ENCODE measurements at places on chromosomes 2 and 18.

- DNase-seq: no peak
Observed at GRCh38 chr2:232634206-232635150, 1.1 kb downstream of the EFHD1 start.

DNA sequence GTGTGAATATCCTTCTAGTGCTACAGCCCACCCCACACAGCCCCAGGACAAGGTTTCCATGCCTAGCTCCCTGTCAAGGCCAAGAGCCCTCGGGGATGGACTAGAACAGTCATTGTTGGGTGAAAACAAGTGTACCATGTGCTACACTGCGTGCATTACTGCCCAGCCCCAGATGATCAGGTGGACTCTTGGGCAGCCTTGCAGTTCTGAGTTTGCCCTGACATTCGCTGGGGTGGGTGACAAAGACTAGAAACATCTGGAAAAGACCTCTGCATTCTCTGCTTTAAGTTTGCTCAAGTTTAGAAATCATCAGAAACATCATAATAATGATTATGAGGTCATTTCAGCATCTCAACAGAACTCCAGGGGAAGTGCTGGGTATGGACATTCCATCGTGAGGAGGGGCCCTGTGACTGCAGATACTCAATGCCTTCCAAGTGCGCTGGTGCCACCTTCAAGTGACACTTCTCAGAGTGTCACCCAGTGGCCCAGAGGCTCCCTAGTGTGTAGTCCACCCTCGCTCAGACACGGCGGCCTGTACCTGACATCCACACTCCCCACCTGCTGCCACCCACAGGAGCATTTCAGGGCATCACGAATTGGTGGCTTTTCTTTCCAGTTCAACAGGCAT is 5.3 kb upstream of the PXDN start:
- DNase-seq: no peak

GRCh38 chr2:25483607-25484266 is 142.0 kb upstream of the DNMT3A start:
- DNase-seq: peak; percentile 88

DNA sequence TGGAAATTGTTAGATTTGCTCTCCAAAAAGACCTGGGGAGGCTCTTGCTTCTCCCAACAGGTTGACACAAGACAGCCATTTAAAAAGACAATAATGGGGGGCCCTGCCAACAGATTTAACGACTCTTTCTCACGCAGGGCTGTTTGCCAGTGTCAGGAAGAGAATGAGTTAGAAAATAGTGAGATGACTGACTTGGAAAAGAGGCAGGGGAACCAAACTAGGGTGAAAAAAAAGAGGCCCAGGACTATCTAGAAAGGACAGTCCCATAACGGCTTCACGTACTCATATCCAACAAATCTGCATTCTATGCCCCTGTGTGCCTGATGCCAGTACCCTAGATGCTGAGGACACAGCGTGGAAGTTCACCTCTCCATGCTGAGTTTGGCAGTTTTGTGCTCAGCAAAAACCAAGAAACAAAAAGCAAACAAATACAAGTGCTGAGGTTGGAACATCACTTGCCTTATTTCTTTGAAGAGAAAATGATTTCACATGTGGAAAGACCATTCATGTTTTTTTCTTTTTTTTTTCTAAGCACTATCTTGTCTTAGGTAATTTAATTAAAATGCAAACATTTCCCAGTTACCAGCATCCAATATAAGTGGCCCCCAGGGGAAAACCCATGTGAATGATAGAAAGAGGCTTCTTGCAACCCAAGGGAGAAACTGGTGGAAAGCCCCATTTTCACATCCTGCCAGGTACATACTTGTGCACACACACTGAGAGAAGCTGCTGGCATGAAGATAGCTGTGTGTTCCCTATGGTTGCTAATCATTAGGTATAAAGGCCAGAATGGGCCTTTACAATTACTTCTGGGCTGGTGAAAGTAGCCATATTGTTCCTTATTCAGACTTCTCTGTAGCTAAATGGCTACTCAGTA is 10.6 kb upstream of the WIPF1 start:
- no peak for DNase-seq

DNA sequence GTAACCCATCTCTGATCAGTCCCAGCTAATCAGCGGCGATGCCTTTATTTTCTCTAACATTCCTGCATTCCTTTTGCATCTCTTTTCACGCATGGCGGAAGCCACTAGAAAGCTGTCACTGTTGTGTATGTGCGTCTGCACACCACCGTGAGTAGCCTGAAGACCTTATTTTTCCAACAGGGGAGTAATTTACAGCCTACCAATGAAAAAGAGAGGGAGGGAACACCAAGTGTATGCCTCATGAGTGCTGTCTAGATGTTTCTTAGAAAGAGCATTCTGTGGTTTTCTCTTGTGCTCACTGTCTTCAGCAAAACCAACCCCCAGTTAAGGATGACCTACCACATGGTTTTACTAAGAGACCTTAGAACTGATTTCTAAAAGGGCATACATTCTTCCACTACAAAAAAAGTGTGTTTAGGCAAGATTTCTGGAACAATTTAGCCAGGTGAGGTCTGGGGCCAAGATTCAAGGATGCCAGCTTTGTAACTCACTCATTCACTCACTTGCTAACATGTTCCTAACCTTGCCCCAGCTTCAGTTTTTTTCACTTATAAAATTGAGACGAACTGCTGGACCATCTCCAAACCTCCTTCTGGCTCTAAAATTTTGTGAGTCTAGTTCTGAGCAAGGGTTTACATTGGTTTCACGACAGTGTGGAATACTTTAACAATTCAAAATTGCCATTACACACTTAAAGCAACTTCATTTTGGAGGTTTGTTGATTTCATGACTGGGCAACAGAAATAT is 51.4 kb downstream of the BCL2 start:
- no peak for DNase-seq

DNA sequence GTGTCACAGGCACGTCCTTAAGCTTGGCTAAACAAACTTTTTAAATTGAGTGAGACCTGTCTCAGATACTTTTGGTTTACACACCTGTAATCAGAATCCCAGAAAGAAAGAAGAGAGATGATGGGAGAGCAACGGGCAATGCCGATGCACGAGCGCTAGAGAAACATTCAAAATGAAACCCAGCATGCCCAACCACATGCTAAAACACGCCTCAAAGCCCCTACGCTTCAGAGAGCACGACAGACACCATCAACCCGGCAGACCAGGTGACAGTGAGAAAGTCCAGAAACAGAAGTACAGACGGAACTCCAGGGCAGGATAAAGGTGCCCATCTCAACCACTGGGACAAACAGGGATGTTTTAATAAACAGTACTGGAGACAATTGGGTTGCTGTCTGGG is 85.5 kb downstream of the HDAC4 start:
- DNase-seq: no peak

- DNase-seq: peak; percentile 44
Observed at GRCh38 chr2:224405841-224406370, 4.0 kb upstream of the FAM124B start.

GRCh38 chr2:73083886-73084800 is 12.6 kb upstream of the SFXN5 start:
- no peak for DNase-seq

- no peak for DNase-seq
Observed at GRCh38 chr18:26335156-26335555, 108.9 kb downstream of the TAF4B start.

GRCh38 chr2:236055471-236055870 is 112.7 kb downstream of the GBX2 start:
- DNase-seq: no peak

GRCh38 chr2:126041391-126042047 is 614.4 kb upstream of the GYPC start:
- DNase-seq: no peak

DNA sequence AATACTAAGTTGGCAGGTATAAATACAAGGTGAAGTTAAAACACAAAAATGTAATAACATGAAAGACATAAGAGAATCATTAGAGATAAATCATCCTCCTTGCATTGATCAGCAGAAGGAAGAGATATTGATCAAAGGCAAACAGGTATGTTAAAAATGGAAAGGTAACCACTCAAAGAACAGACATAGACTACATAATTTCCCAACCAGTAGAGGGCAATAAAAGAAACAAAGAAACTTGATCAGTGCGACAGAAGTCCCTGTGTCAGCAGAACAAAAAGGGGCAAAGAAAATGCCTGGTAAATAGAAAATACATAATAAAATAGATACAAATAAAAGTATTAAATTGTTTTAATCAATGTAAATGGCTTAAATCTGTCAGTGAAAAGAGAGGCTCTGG is 53.6 kb downstream of the FAM228A start:
- peak; percentile 9 for DNase-seq

DNA sequence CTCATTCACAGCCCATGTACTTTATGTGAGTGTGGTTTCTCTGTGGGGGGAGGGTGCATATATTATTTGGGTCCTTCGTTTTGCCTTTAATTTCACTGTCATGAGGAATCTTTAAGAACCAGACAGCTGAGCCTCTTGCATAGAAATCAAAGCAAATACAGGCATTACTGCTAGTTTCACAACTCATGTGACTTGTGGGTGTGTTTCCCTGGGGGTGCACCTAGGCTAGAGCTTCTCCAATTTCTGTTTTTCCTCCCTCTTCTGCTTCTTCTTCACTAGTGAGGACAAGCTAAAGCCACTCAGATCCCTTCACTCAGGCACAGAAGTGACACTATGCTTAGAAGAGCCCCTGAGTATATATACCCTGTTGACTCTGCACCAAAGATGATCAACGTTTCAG is 131.4 kb downstream of the ACOXL start:
- DNase-seq: no peak

GRCh38 chr2:140621583-140622362 is 1509.0 kb downstream of the LRP1B start:
- no peak for DNase-seq

DNA sequence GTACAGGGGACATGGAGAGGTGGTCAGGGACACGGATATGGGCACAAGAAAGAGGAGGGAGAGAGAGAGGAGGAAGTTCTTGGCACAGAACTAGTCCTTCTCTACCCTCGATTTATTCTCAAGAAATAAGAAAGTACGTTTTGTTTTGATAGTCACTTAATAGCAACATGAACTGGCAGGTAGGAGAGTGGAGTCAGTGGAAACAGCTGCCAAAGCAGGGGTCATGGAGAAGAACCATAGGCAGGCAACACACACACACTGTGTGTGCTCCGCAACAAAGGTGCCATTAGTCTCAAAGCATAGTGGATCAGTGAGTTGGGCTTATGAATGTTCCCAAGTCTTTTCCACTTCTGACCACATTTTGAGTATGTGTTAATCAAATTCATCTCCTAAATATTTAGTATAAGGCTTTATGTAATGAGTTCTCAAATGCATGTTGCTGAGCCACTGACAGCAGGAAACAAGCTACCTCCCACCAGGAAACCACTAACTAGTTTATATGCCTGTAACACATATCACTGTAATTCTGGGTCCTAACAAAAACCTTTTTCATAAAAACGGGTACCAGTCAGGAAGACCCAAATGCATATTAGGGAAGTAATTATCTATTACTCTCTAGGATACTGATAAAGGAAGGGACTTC is 41.1 kb downstream of the IWS1 start:
- DNase-seq: no peak

DNA sequence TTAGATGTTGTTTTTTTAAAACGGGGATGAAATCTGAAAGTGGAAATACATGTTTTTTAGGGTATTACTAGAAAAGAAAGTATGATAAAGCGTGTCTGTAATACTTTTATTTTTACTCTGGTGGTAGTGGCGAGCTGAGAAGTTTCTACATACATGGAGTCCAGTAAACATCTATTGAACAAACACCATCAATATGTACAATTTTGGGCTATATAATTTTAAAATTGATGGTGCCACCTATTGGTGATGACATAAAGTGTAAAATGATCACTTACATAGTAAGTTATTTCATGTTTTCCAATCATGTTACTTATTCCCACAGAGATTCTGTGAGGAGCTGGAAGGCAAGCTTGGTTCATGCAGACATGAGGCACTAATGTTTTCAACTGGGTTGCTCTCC is 31.5 kb upstream of the NFE2L2 start:
- peak; percentile 56 for DNase-seq

GRCh38 chr2:9002637-9003365 is 683 bp downstream of the MBOAT2 start:
- DNase-seq: no peak

DNA sequence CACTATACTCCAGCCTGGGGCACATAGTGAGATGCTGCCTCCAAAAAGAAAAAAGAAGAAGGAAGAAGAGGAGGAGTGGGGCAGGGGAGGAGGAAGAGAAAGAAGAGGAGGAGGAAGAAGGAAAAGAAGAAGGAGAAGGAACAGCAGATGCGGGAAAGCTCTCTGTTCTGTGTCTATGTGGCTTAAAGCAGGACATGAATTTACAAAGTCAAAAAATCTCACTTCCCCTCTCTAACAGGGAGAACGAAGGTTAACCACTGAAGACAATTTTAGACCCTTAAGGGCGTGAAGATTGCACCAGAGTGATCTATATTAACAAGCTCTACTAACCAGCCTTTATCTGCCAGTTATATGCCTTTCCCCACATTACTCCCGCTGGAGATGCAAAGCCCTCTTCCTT is 258.9 kb downstream of the METTL4 start:
- peak; percentile 3 for DNase-seq

GRCh38 chr2:152400607-152401214 is 65.7 kb downstream of the FMNL2 start:
- no peak for DNase-seq

- no peak for DNase-seq
Observed at GRCh38 chr2:99278793-99279291, 22.2 kb downstream of the LYG1 start.

GRCh38 chr18:57210107-57210715 is 63.3 kb downstream of the BOD1L2 start:
- peak; percentile 41 for DNase-seq

GRCh38 chr18:79915161-79916127 is 36.0 kb downstream of the SLC66A2 start:
- no peak for DNase-seq

GRCh38 chr18:23137097-23137635 is 1.9 kb downstream of the CABLES1 start:
- DNase-seq: no peak

DNA sequence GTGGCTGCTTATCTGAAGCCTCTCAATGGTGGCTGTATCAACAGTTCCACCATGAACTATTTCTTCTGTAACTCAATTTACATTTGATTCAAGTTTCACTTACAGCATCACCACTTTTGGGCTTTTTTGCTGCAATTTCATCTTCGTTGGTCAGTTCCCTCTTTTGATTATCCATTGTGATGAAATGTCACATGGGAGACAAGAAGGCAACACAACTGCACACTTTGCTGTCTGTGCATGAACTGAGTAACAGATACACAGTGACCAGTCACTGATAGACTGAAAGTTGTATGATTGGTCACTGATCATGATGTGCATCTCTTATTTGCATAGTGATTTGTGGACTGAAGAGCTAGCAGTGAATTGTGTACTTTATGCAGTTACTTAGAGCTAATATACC is 130.7 kb upstream of the RNF152 start:
- peak; percentile 50 for DNase-seq
